ENCODE measurements at places on chromosomes 3 and 15.

DNA sequence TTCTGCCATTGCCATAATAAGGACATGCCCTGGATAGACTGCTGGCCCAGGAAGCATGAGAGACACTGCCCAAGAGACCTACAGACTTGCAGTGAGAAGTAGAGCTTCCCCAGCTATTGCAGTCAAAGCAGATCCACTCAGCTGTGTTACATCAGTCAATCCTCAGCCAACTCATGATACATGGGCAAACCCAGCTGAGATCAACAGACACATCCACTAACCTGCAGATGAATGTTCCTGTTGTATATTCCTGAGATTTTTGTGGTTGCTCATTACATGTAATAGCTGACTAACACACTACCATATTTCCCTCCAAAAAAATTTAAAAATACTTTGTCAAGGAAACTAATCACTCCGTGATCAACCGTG is 68.6 kb downstream of the DCLK3 start:
- no peak for DNase-seq

GRCh38 chr15:64355348-64355943 is 527 bp downstream of the CSNK1G1 start:
- no peak for DNase-seq

- no peak for DNase-seq
Observed at GRCh38 chr3:172066880-172067796, 27.8 kb downstream of the FNDC3B start.

DNA sequence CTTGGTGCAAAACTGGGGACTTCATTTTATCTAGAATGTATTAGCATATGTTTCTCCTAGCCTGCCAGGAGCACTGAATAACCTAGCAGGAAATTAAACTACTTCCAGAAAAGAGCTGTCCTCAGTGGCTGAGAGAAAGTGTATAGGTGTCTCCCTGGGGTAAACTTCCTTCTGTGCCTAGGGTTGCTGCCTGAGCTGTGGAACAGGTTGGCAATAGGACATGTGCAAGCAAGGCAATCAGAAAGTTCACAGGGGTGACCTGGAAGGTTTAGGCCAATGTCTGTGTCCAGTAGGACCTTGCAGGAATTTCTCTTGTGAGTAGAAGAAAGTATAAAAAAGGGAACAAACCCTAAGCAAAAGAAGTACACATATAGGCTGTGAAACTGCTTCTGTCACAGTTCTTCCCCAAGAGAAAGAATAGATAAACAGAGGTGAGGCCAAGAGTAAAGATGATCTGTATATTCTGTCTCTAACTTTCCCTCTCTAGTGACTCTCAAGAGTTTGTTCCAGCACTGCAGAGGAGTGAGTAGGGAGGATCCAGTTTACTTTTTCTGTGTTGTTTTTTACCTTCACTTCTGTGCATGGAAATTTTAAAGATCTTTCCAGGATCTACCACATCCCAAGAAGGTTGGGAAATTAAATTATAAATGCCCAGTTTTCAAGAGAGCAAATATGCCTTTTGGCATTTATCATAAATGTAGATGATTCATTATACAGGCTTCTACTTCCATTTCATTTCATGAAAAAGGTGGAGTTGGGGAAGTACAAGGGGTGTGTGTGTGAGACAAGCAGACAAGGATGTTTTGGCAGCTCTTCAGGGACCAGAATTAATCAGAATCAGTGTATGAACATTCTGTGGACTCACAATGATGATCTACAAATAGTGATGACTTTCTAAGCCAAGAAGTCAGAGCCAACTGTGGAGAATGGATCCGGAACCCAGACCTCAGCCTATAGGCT is 155.2 kb downstream of the RBPMS2 start:
- no peak for DNase-seq

DNA sequence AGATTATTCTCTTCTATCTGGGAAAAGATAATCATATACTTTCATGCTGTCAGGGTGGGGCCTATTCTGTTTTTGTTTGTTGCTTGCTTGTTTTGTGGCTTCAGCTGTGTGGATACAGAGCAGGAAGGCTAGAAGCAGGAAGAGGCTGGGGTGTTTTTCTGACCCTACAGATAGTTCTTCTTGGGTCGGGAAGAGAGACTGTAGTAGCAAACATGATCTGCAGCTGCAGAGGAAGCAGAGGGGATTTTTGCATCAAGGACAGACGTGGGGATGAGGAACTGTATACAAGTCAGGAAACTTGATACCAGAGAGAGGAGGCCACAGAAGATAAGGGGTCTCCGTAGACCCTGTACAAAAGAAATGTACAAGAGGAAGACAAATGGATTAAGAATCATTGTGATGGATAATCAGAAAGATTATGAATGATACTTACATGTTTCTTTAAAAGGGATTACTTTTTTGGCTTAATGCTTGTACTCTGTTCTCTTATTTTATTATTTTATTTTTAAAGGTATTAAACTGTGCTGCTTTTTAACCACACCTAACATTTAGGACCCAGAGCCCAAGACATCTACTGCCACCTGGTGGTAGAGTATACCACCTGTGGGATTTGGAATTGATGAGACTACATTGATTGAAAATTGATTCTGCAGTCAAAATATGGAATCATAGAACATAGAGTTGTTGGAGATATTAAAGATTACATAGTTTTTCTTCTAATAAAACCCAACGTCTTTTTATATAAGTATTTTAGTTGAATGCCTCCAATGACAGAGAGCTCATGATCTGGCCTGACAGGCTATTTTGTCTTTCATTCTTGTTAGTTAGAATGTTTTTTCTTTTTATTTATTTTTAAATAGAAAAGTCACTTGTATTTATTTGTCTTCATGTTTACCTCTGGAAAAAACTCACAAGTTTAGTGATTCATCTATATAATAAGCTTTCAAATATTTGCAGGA is 87.3 kb upstream of the ROPN1 start:
- peak; percentile 34 for DNase-seq

DNA sequence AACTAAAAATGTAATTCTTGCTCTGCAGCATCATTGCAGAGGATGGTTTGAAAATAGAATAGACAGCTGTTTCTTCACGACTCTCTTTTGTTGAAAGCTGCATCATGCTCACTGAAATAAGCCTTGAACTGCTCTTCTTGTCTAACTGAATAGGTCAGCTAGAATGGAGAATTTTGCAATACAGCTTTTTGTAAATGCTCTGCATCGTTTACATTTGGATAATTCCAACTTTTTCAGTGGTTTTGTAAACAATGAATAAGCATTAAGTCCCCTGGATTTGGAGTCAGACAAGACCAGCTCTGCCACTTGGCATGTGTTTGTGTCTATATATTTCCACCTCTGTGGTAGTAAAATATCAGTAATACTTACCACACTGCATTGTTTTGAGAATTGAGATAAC is 95.2 kb downstream of the PLSCR2 start:
- no peak for DNase-seq

GRCh38 chr15:45307230-45307924 is 55.3 kb downstream of the SLC28A2 start:
- peak; percentile 52 for DNase-seq

DNA sequence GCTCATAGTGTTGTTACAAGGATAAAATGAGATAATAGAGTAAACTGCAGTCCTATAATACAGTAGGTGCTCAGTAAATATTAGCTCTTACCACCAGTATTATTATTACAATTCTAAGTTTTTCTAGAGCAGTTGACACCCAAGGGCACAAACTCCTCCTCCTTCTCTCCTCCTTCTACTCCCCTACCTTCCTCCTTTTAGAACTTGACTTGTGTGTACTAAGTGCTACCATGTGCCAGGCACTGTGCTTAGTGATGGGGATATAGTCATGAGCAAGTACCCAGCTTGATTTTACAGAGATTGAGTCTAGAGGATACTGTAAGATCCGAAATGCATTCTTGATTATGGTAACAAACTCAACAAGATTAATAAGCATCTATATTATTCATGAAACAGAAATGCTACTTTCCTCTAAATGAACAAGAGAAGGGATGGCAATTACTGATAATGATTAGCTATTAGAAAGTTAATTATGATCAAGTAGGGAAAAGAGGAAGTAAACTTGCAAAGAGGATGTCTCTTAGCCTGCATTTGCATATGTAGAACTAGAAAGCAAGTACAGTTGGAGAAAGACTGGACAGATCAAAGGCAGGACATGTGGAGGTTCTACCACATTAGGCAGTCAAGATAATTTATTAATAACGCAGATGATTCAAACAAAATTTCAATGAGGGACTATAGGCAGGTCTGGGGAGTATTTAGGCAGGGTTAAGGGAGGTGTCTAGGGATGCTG is 72.3 kb downstream of the CLDN11 start:
- no peak for DNase-seq

DNA sequence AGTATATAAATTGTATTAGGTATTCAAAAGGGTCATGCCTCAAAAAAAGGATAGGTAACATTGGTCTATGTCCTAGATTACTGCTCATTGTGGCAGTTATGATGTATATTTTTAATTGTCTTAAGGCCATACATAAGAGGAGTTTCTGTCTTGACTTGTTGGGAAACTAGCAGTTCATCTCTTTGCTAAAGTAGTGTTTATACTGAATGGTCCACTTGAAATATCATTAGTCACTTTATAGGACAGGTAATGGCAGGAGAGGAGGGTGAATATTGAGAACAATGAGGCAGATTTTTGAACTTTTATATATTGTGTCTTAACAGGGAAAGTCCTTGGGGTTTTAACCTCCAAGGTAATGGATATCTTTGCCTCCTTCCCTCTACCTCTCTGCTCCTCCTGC is 58.4 kb downstream of the TP63 start:
- no peak for DNase-seq

DNA sequence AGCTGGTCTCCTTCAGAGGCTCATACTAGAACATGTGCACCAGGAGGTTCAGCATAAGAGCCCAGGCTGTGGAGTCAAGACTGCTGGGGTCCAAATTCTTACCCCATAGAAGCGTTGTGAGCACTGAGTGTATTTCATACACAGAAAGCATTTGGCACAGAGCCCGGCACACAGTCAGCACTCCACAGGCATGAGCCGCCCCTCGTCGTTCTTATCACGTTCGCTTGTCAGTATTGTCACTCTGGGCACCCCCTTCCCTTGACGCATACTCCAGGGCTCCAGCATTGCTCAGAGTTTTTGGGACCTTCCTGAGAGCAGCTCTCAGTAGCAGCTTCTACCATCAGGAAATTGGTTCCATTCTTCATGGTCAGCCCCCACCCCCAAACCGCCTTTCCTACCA is 25.2 kb downstream of the CORO2B start:
- DNase-seq: no peak

- DNase-seq: peak; percentile 95
Observed at GRCh38 chr3:195270817-195271409, at the start of gene XXYLT1. TSS of gene XXYLT1 (minus strand) at chr3:195271159. CDS start at chr3:195271058, 101 bp downstream.

DNA sequence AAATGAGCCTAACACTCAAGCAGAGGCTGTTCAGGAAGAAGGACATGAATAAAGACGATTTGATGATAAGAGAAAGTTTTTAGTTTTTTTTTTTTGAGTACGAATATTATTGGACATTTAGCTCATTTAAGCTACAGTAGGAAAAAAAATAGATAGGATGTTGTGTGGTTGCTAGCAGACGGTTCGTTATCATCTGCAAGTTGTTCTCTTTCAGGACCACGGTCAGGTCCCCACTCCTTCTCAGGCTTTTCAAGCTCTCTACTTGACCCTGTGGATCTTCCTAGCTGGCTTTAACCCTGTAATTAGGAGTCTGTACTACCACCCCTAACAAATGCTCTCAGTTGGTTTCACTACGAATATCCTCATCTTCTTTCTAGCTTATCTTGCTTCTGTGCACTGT is 1.1 kb downstream of the KCNH8 start:
- DNase-seq: peak; percentile 17

DNA sequence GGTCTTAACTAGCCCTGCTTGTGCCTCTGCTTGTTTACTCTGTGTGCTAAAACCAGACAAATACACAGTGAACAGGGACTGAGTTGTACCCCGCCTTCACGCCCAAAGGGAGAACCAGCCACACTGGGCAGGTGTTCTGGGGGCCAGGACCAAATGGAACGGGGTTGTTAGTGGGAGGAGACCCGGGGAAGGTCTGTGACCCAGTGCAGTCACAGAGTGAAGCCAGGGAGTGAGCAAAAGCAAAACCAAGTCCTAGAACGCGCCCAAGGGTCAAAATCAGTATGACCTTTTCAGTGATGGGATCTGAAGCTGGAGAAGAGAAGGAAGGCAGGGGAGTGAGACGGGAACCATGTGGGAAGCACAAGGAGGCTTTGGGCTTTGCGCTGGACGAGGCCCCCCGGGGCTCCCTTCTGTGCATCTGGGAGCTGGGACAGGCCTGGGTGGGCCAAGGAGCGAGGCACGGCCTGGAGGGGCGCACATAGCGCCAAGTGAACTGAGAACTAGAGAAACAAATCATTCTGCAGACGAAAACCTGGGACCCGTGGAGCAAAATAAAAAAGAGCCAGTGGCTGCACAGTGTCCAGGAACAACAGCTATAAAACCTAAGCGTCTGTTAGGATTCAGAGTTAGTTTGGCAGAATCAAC is 78.3 kb upstream of the ALDH1A3 start:
- no peak for DNase-seq

GRCh38 chr3:46656778-46657556 is 36.5 kb downstream of the ALS2CL start:
- no peak for DNase-seq

DNA sequence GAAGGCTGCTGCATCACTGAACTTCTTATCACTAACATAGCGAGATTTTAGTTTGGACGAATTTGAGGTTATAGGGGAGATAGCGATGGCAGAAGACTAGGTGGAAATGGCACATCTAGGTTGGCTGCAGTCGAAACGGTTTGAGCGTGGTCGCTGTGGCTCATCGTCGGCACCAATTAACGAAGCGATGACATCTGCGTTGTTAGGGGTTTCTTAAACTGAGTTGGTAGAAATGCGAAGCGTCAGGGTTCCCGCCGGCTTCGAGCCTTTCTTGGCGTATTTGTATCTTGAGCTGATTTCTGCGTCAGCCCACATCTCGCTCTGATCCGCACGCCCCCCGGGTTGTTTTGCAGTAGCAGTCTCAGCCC is 319 bp downstream of the LNP1 start:
- DNase-seq: peak; percentile 17

DNA sequence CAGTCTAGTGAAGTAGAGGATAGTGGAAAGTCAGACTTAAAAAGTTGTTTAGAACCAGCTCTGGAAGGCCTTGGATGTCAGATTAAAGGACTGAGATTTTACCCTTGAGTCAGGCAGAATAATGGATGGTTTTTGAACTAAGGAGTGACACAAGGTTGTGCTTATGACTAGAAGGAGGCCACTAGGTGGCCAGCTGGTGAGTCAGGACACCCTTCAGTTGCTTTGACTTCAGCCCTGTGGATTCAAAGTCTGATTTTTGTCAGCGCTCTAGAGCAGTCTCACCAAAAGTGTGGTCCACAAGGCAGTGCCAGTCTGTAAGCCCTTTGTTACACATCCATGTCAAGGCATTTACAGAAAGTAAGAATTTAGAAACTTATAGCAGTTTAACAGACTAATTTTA is 3.8 kb upstream of the GABPB1 start:
- DNase-seq: peak; percentile 50

- no peak for DNase-seq
Observed at GRCh38 chr15:89406218-89406939, 71.8 kb upstream of the POLG start.

DNA sequence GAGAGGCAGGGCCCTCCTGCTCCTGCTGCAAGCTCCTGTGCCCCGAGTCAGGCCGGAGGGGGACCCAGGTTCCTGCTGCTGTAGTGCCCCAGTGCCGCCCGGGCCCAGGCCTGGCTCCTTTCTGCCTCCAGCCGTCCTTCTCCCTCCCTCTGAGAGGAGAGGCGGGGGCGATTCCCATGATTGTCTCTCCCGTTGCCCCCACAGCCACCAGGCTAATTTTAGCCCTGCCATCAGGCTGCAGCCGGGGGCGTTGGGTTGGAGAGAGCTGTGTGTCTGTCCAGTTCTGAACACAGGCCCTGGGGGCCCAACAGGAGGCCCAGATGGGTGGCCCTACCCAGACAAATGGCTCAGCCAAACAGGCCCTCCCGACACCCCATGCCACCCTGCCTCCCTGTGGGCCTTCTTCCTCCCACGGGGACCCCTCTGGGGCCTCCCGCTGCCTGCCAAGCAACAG is 214.8 kb downstream of the TBC1D2B start:
- DNase-seq: no peak

- no peak for DNase-seq
Observed at GRCh38 chr15:101346928-101347327, 51.9 kb upstream of the SNRPA1 start.

Data from GM13977 (cell line).